Activated CD4-positive, alpha-beta T cell treated with anti-CD3 and anti-CD28 coated beads, Interleukin-2, Interleukin-6, amounts not matched to agents 100 ng/mL and 50 ng/mL, durations not matched to agents 16 hours and 8 hours (primary cell): ENCODE measurements at places on chromosomes 16 and 17.

- peak; percentile 42 for DNase-seq
Measured at GRCh38 chr17:78974635-78975591, 4.8 kb downstream of the LGALS3BP start.

DNA sequence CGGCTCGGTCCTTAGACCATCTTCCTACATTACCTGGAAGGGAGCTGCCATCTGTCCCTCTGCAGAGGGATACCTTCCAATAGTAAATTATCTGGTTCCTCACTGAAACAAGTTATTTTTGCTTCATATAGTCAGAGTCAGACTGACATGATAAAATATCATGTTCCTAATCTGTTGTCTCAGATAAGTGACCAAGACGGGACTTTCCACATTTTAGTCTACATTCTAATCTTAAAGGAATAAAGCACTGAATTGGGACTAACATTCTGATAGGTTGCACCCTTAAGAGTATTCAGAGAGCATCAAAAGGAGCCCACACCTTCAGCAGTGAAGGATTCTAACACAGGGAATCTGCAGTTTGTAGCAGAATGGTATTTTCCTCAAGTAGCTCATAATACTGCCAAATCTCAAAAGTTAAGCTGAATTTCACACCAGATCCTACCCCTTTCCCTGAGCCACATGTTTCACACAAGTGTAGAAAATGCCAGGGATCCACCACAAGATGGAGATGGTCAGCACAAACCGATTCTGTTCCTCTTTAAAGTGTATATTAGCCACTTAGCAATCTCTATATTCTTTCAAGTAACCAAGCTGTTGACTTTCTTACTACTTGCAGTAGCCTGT, 13.4 kb downstream of the GINS2 start:
- DNase-seq: no peak

GRCh38 chr17:30920683-30921543, 832 bp upstream of the ADAP2 start:
- DNase-seq: no peak

GRCh38 chr16:87492721-87493607, at the start of gene ZCCHC14:
Gene ZCCHC14, minus strand, starts transcription at chr16:87493024. Its CDS starts 786 bp downstream, at chr16:87492238.
- DNase-seq: peak; percentile 99

- no peak for DNase-seq
Measured at GRCh38 chr17:34371405-34372100, 8.5 kb upstream of the CCL1 start.

GRCh38 chr16:19853742-19854542, 30.7 kb downstream of the GPRC5B start:
- DNase-seq: no peak

GRCh38 chr17:50168319-50168718, 2.5 kb downstream of the SGCA start:
- DNase-seq: no peak

- peak; percentile 57 for DNase-seq
Measured at GRCh38 chr16:87297918-87298631, 19.1 kb downstream of the C16orf95 start.

GRCh38 chr17:50181144-50181543, 15.3 kb downstream of the SGCA start:
- no peak for DNase-seq

DNA sequence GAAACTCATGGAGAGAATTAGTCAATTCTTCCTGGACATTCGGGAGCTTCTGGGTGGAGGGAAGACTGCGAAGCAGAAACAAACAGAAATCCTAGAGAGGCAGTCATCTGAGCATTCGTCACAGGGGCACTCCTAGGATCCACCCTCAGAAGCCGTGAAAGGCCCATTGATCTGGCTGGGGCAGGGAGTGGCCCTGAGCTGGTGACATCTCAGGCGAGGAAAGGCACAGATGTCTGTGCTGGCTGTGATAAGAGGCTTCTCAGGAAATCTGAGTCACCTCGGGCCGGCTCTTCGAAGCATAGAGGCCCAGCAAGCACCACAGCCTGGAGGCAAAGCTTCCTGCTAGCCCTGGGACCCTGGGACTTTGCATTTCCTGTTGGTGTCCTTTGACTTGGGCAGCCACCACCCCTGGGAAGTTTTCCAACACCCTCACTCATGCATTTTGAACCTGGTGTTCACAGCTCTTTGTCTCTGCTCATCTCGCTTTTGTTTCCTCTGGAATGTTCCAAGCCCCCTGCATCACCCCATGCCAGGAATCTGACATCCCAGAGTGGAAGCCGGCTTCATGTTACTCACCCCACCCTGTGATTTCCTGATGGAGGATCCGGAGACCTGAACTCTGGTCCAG, 23.3 kb upstream of the CDRT4 start:
- peak; percentile 37 for DNase-seq

DNA sequence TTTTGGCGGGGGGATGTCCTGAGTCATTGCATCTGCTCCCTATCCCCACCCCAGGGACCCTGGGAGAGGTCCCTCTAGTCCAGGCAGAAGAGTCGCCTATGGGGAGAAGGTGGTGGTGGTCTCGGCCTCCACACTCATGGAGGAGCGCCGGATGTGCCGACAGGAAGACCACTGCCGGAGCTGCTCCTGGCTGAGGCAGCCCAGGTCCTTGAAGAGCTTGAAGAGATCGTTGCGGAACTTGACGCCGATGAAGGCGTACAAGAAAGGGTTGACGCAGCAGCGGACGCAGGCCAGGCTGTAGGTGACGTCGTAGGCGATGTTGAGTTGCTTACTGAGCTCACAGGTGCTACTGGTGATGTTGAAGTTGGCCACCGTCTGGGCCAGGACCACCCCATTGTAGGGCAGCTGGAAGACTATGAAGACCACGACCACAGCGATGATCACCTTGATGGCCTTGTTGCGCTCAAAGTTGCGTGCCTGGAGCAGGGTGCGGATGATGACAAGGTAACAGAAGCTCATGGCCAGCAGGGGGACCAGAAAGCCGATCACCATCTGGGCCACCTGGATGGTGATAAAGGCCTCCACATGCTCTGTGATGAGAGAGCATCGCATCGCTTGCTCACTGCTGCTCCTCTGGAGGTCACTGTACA, 10.5 kb downstream of the CCR7 start:
- no peak for DNase-seq

- DNase-seq: peak; percentile 23
Measured at GRCh38 chr17:42459256-42459800, 650 bp downstream of the ATP6V0A1 start.
